ENCODE measurements at places on chromosomes 16 and 17. TPM values are rescaled to one million over a fixed set of nuclear protein-coding genes. Genes with fewer than 3 reads are reported as not detected.

EPN3 gene
- 31.6 TPM for total RNA-seq

CACNA1G gene
- total RNA-seq, result 3.3 TPM

FOXF1 gene
- 1.8 TPM for total RNA-seq

OR3A2 gene
- not detected for total RNA-seq

GRCh38 chr16:26816885-26817571 is 249.7 kb upstream of the C16orf82 start:
- no peak for DNase-seq
- no peaks in the 10 kb centered on the region for H3K4me1 ChIP-seq
- H3K36me3 ChIP-seq, result no peaks in the 10 kb centered on the region

- no peaks in the 10 kb centered on the region for H3K36me3 ChIP-seq
- no peak for DNase-seq
- H3K27me3 ChIP-seq, result no peaks in the 10 kb centered on the region
- no peak overlapping the region for H3K27ac ChIP-seq
These were observed 76.9 kb upstream of the ZFHX3 start for GRCh38 chr16:73124665-73125375.

DNA sequence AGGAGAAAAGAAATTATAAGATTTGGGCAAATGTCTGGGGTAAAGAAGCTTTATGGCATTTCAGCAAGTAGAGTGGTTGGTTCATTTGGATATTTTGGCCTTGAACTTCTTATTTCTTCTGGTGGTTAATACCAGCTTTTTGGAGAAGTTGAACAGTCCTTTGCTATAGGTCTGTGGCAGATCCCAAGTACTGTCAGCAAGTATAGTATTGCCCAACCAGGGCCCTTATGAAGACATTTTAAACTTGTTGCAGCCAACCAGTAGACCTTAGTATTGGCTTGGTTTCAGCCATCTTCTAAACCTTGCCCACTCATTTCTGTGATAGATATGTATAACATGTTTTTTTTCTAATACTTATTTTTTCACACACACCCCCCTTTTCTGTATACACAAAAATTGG is 2.2 kb downstream of the SP2 start:
- DNase-seq, result no peak
- peaks cover 53% of the 10 kb centered on the region for H3K4me1 ChIP-seq
- H3K27ac ChIP-seq, result peak overlapping the region; percentile 99

DNA sequence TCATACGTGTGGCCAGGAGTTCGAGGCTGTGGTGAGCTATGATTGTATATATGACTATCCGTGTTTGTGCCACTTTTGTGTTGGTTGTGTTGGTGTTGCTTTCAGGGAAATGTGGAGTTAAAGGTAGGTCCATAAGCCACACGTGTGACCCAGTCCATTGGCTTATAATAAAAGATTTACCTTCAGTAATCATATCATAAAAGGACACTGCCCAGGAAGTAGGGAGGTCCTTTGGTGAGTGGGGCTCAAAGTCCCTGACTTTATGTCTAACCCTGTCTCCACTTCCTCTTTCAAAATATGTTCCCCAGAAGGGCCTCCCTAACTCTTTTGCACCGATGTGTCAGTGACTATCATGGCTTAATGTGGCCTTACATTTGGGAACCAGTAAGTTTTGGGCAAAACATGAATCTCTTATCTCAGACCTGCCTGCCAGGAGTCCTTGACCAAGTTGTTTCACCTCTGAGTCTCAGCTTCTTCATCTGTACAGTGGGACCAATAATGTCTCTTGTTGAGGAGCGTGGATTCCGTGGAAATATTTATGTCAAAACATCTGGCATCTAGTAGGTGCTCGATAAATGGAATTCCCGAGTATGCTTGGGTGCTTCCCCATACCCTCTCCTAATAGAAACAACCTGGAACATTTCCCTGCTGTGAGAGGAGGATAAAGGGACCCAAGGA is 4.8 kb downstream of the TNP2 start:
- peaks cover under 1% of the 10 kb centered on the region for H3K4me1 ChIP-seq
- no peaks in the 10 kb centered on the region for H3K36me3 ChIP-seq
- no peak for DNase-seq

GRCh38 chr17:51289696-51290111 is 29.4 kb downstream of the UTP18 start:
- no peak overlapping the region for H3K4me3 ChIP-seq
- H3K27ac ChIP-seq, result no peak overlapping the region
- no peaks in the 10 kb centered on the region for H3K4me1 ChIP-seq
- H3K36me3 ChIP-seq, result peaks cover 45% of the 10 kb centered on the region
- H3K27me3 ChIP-seq, result no peaks in the 10 kb centered on the region
- DNase-seq, result no peak

- no peaks in the 10 kb centered on the region for H3K4me1 ChIP-seq
- H3K4me3 ChIP-seq, result no peak overlapping the region
- no peaks in the 10 kb centered on the region for H3K27me3 ChIP-seq
- no peak overlapping the region for H3K27ac ChIP-seq
These were observed 267.9 kb upstream of the HSBP1 start for GRCh38 chr16:83539736-83540490.

DNA sequence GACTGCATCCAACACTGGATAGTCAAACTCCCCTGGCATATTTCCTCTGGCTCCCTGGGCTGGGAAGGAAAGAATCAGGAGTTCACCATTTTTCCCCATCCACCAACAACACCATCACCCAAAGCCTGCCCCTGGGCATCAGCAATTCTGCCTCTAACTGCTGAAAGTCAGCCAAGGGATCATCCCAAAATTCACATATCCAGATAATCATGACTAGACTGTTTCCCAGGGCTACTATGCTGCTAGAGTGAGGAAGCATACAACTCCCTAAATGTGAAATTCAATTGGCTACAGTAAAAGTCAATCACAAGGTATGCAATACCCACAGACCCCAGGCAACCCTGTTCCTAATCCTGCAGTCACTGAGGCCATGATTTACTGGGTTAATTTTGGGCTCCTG is 230.6 kb downstream of the C16orf95 start:
- no peak for DNase-seq
- H3K4me1 ChIP-seq, result no peaks in the 10 kb centered on the region
- H3K36me3 ChIP-seq, result no peaks in the 10 kb centered on the region
- no peaks in the 10 kb centered on the region for H3K27me3 ChIP-seq
- H3K4me3 ChIP-seq, result no peak overlapping the region

DNA sequence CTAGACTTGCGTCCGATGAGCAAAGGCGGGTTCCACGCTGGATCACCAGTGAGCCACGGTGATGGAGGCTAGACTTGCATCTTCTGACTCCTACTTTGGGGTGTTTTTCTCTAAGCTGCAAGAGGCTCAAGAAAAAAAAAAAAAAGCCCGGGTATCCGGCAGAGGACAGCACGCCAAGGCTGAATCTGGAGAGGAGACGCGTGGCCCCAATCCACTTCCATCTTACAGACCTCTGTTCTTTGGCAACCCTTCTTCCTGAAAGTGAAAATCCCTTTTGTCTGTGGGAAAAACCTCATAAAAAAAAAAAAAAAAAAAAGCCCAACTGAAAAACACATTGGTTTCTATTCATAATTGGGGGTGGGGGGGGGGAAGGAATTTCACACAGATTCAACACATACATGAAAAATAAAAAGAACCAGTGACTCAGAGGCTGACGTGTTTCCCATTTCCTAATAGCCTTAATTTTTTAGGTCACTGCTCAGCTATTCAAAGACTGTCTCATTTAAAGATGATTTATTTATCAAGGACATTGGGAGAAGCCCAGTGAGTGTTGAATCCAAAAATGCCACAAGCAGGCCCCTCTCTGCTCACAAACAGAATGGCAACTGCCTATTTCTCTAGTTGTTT is 258.3 kb downstream of the FOXL1 start:
- H3K36me3 ChIP-seq, result no peaks in the 10 kb centered on the region
- H3K4me3 ChIP-seq, result no peak overlapping the region
- no peaks in the 10 kb centered on the region for H3K27me3 ChIP-seq
- DNase-seq, result no peak
- H3K27ac ChIP-seq, result no peak overlapping the region

Measured in thyroid gland (tissue), 4 donors.